ENCODE measurements at places on chromosomes 1 and 21.

DNA sequence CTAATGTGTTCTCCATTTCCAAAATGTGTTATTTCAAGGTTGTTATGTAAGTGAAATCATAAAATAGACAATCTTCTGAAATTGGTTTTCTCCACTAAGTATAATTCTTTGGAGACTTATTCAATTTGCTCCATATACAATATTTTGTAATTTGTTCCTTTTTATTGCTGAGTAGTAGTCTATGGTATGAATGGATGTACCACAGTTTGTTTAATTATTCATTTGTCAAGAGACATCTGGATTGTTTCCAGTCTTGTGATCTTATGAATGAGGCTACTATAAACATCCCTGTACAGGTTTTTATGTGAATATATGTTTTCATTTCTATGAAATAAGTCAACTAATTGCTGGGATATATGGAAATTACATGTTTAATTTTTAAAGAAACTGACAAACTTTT lies 652.6 kb upstream of the PLXNA2 start:
- DNase-seq: no peak

DNA sequence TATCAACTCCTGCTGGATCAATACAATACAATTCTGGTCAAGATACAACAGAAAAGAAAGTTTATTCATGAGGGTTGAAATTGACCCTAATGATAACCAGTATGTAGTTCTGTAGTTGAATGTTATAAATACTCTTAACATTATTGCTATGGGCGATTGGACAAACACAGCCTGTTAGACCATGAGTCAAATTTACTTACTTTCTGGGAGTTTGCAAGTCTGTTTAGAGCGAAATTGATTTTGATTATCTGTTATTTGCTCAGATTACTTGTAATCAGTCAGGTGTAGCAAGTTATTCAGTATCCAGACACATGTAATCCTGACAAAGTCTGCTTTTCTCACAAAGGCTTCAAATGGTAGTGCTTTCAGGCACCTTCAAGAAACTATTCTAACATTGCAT lies 216.6 kb upstream of the B3GALT2 start:
- no peak for DNase-seq

DNA sequence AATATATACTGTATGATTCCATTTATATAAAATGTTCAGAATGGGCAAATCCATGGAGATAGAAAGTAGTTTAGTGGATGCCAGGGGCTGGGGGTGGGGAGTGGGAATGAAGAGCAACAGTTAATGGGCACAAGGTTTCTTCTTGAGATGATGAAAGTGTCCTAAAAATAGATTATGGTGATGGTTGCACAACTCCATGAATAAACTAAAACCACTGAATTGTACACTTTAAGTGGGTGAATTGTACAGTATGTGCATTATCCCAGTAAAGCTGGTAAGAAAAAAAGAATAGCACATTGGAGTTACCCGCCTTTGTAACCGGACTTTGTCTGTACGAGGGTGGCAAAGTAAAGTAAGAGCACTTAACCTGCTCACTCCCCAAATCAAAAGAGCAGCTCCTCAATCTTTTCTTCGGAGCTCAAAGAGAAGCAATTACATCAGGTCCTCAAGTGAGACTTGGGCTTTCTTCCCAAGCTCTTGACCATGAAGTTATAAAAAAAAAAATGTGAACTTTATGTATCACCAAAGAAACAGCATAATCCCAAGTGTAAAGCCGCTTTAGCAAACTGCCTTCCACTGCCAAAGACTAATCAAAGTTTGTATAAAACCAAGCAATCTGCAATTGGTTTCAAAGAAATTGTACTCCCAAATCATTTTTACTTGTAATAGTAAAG lies 32.1 kb downstream of the ALDH9A1 start:
- DNase-seq: no peak

DNA sequence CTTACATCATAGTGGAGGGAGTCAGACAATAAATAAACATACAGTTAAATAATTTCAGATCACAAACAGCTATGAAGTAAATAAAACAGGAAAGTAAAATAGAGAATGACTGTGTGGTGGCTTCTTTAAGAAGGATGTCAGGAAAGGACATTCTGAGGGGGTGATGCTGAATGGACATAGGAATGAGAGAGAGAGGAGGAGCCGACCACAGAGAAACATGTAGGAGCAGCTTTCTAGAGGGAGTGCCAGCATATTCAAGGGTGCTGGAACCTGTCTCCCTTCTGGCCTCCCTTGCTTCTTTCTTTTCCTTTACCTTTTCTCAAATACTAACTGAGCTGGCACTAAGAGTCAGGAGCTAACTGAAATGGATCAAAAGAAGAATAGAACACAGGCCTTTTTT lies 20.5 kb upstream of the BCL10 start:
- DNase-seq: no peak

DNA sequence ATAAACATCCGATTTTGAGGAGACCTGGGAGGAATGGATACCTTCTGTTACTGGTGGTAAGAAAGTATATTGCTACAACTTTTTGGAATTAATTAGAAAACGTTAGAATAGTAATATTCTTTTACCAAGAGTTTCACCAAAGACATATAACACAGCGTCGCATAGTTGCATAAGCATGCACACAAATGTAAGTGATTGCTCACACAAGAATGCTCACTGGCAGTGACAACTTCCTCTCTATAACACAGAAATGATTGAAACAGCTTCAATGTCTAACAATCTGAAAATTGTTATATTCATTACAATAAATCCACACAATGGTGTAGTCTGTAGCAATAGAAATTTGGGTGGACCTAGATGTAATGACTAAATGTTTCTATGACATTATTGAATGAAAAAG lies 998.6 kb downstream of the TTLL7 start:
- DNase-seq: no peak

DNA sequence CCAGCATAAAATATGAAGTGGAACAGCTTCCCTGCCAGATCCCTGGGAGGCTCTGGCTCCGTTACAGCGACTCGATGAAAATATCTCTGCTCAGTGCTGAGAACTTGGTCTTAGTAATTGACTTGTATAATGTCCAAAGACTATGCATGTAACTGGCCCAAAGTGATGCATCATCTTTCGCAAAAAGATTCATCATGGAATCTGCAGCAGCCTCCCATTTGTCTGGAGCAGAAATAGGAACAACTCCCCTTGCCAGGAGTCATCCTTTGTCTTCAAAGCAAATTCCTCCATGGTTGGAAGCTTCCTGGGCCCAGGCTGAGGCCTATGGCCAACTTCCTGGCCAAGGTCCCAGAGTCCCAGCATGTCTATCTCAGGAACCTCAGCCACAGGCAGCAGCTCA lies 16.9 kb upstream of the SLC6A17 start:
- no peak for DNase-seq

DNA sequence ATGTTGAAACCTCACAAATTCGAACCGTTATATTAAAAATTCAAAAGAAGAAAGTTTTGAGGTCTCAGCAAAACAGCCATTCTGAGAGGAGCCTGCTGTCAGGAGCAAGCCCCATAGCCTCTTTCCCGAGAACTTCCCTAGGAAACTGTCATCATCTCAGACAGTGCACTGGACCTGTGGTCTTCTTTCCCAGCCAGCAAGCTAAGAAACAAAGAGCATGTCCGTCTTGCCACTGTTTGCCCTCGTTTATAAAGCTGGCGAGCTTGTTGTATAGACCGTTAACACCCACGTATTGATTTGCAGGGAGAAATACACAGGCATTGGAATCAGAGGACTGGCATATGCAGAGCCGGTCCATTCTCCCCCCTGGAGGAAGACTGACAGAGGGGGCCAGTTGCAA lies 407.0 kb downstream of the NPHP4 start:
- no peak for DNase-seq

DNA sequence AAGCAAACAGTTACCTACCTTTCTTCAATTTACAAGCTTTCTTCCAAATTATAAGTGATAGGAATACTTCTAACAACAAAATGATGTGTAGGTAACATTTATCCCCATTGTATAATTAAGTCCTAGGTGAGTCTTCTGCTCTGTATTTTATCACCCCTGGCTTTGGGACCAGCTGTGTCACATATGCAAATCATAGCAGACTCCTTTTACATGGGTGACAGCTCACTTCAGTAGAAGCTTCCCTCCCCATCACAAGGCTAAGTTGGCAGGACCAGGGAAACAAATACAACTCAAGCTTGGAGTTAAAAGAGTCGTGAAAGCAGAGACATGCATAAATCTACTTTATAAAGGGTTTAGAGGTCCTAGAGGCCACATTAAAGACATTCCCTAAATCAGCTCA lies 121.1 kb upstream of the RUNX1 start:
- DNase-seq: no peak

Measured in endothelial cell (in vitro differentiated cells).